Right ventricle myocardium superior (tissue), 1 donor: ENCODE measurements at places on chromosomes 3 and 15. TPM values are rescaled to one million over a fixed set of nuclear protein-coding genes. Genes with fewer than 3 reads are reported as not detected.

- no peak for DNase-seq
Observed at GRCh38 chr3:11956781-11957180, 47.4 kb upstream of the SYN2 start.

DNA sequence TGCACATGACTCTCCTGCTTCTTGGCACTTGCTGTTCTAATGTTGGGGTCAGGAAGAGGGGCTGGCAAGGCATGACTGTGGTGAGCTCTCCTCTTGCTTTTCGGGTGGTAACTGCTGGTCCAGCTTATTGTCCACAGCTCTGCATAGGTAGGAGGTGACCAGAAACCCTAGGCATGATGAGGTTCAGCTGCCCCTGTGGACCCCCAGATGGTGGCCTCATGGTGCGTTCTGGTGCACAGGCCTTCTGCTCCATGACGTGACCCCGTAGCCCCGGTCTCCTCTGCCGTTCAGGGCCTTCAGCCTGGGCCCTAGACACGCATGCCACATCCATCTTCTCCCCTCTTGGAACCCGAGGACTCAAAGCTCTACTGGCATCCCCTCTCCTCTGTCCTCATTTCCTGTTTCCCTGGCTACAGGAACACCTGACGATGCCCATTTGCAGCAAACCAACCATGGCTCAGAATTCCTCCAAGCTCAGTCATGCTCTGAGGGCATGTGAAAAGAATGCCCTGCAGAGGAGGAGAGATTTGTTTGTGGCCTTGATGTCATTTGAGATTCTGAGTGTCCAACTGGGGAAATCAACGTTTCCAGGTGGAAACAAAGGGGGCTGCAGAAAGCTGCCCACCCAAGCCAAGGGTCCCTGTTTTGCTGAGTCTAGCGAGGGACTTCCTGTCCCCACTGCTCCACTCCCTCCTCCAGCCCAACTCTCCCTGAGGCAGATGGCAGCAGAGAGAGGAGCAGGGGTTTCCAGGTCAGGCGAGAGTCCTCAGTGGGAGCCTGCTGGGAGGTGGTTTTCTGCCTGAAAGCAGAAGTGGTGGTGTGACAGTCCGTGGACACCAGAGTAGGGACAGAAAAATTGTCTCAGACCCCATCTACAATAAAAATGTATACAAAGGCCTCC lies 198.7 kb upstream of the LYSMD4 start:
- no peak for DNase-seq

NTRK3 gene
- 3.2 TPM for total RNA-seq

TMEM266 gene
- total RNA-seq = 0.13 TPM

DNA sequence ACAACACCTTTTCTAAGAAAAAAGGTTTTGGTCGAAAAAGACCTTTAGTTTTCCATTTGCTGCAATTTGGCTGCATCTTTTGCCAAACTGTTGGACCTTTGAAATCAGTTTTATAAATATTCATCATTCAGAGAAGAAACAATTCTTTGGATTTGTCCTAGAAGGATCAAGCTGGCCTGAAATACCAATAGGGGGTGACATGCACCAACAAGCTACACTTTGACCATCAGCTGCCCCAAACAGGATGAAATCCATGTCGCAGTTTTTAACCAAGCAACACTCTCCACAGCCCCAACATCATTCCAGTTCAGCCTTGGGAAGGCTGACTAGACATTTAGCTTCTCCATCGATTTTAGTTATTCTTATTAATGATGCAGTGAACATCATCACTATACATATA lies 9.8 kb downstream of the RPL15 start:
- DNase-seq = no peak

KAT2B gene
- 117 TPM for total RNA-seq

PLXND1 gene
- 53.1 TPM for total RNA-seq

GRCh38 chr3:194103983-194104751 lies 31.8 kb upstream of the HES1 start:
- no peak for DNase-seq

ANO10 gene
- total RNA-seq = 9.9 TPM

ZNF502 gene
- total RNA-seq = 4.1 TPM

DNA sequence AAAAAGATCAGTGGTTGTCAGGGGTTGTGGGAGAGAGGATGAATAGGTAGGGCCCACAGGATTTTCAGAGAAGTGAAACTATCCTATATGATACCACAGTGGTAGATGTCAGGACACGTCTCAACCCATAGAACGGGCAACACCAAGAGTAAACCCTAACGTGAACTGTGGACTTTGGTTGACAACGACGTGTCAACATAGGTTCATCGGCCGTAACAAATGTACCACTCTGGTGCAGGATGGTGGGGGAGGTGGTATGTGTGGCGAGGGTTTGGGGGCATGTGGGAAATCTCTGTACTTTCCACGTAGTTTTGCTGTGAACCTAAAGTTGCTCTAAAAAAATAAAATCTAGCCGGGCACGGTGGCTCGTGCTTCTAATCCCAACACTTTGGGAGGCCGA lies 13.0 kb upstream of the PIGZ start:
- no peak for DNase-seq

DNA sequence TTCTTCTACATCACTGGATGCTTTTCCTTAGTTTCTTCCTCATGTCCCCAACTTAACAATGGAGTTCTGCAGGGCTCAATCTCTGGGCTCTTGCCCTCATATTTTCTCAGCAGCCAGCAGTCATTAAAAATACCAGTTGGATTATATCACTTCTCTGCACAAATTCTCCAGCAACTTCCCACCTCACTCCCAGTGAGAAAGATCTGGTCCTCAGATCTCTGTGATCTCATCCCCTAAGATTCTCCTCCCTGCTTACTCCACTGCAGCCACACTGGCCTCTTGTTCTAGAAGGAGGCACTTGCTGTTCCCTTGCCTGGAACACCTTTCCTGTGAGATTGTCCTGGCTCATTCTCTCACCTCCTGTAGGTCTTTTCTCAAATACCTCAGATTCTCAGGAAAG lies 6.1 kb downstream of the ERICH6 start:
- DNase-seq = no peak

ZNF660 gene
- total RNA-seq = 0.73 TPM

- no peak for DNase-seq
Observed at GRCh38 chr3:101567528-101568317, 6.1 kb downstream of the TRMT10C start.

- DNase-seq = no peak
Observed at GRCh38 chr3:55906896-55907295, 419.8 kb upstream of the WNT5A start.

DNA sequence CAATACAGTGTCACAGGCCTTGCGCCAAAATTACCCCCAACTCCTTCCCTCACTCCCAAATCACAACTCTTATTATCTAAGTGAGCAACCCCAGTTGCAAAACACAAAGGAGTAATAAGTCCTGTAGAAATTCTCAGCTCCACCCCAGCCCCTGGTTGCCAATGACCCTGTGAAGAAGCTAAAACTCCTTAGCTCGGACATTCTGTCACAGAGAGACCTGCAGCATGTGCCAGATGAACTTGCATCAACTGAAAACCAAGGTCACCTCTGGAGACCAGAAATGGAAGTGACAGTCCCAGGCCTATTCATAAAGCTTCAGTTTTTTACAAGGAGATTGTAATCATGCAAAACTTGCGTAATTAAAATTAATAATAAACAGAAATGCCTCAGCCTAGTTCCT lies 55.2 kb downstream of the RBPMS2 start:
- no peak for DNase-seq

DNA sequence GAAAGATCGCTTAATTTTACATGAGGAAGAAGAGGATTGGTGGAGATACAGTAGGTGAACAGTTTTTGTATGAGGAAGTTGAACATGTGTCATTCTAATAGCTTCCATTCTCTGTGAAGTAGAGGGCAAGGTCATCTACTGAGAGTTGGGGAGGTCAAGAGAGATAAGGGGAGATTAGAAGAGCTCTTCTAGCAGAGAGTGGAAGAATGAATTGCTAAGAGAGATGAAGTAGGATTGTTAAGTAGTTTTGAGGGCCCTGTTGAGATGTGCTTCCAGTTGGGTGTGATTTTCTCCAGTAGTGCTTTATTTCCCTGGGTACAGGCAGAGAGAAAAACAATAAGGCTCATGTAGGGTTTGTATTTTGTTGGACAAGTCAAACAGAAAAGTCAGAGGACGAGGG lies 5.2 kb downstream of the OPA1 start:
- no peak for DNase-seq

DNA sequence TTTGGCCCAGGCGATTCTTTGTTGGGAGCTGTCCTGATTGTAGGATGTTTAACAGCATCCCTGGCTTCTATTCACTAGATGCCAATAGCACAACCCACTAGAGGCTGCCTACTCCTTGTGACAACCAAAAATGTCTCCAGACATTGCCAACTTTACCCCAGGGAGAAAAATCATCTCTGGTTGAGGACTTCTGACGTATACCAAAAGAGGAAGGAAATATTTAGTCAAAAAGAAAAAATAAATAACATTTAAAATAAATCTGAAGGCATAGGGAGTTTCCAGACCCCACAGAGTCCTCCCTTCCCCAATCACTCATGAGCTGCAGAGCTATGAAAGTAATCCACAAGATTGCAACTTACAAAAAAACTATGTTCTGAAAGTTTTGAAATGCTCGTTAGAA lies 61.0 kb downstream of the MECOM start:
- DNase-seq = no peak

DNA sequence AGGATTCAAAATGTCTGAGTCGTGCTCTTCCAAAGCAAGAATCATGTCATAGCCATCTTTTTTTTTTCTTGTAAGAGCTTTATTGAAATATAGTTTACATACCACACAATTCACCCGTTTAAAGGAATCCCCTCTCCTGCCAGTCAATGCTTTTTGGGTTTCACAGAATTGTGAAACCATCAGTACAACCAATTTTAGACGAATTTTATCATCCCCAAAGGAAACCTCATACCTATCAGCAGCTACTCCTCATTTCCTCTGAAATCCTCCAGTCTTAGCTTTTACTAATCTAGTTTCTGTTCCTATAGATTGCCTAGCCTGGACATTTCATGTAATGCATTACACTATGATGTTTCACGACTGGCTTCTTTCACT lies 39.6 kb downstream of the ADIPOQ start:
- no peak for DNase-seq

VILL gene
- total RNA-seq = 4.0 TPM

- no peak for DNase-seq
Observed at GRCh38 chr3:58392181-58392580, 41.5 kb downstream of the PDHB start.

ZNF445 gene
- 12.8 TPM for total RNA-seq

- DNase-seq = no peak
Observed at GRCh38 chr15:73987250-73987649, 4.8 kb downstream of the STOML1 start.

NOX5 gene
- total RNA-seq = not detected

DNA sequence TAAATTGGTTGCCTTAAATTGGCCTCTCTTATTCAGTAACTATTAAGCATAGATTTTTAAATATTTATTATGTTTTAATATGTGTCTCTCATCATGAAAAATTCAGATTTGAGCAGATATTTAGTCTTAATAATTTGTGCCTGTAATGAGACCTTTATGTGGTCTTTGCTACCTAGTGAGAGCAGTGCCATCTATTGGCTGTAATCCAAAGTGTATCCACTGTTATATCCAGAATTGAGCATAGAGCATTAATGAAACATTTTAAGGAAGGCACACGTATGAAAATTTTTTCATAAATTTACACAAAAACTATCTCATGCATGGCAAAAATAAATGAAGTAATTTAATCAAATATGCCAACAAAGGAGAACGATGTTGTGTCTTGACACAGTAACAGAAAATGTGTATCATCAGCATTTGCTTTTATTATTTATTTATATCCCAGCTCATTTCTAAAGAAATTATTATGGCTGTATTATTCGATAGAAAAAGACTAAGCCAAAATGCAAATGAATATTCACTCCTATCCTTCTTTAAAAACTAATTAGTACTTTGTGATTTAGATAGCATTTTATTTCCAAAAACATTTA lies 203.5 kb downstream of the RSRC1 start:
- DNase-seq = no peak

CALML4 gene
- total RNA-seq = 0.97 TPM

DNA sequence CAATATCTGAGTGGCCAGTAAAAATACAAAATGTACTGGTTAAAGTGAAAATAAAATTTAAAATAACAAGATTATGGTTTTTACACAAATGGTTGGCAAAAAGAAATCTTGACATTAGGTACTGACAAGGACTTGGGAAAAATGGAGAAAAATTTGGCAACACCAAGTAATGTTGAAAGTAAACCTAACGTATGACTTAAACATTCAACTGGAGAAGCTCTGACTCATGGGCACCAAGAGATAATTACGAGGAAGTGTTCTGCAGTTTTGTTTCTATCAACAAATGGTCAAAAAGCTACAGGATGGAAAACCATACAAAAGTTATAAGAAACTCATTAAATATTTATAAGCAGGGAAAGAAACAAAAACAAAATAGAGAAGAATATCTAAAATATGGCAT lies 177.7 kb downstream of the ZNF385D start:
- no peak for DNase-seq

DNA sequence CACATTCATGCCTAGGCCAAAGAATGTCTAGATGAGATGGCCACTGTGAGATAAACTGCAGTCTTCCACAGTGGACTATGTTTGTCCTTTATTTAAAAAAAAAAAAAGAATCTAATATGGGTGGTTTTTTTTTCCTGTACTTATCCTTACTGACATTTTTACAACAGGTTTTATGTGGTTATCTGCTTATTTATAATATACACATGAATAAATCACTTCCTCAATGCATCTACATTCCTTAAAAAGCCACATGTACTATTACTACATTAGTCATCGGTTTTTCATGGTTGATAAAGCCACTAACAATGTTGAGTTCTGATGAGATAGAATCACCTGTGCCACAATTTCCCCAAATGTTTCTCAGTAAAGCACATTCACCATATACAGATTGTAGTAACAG lies 341.3 kb upstream of the THBS1 start:
- no peak for DNase-seq

DNA sequence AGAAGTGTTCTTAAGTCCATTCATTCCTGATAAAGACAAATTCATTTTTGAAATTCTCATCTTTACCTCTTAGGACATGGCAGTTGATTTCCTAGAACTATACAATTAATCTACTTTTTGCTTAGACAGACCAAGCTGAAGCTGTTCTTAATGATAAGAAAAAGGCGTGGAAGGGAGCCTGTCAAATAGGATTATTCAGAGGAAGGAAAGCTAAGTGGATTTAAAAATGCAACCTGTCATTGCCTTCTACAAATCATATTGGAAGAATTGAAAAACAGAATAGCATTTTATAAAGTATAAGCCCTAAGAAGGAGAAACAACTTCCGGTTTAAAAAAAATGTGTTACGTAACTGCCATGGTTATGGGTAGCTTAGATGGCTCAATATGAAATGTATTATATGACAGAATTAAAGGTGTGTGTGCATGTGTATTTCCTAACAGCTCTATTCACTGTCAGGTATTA lies 81.2 kb upstream of the RAP2B start:
- DNase-seq = no peak
